Activated T-helper 9 cell treated with anti-CD3 and anti-CD28 coated beads, Interleukin-2, amount 50 U/mL, for 16 hours (primary cell): ENCODE measurements at places on chromosomes 5 and 9.

DNA sequence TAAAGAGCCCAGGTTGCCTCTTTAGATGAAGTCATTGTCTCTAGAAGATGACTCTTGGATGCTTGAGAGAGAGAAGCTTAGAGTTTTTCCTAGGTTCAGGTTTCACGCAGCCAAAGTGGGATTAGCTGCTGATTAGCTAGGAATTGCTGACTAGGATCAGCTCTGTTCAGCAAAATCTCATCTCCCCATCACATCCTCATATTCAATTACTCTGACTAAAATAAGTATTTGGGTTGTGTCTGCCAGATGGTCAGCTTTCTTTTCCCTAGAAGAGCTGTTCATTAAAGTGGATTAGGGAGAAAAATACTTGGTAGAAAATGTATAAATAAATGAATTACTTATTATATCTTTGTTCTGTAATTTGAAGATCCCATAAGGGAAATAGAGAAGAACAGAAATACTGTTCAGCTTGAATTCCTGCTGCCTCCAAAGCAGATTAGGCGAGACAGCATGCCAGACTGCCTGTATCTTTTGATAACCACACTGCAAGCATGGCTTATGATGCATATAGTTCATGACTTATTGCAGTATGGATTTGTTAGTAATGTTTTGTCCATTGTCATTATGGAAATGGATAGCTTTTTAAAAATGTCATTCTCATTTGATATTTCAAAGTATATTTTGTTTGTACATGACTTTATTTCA is 184.8 kb upstream of the CD180 start:
- no peak for DNase-seq

DNA sequence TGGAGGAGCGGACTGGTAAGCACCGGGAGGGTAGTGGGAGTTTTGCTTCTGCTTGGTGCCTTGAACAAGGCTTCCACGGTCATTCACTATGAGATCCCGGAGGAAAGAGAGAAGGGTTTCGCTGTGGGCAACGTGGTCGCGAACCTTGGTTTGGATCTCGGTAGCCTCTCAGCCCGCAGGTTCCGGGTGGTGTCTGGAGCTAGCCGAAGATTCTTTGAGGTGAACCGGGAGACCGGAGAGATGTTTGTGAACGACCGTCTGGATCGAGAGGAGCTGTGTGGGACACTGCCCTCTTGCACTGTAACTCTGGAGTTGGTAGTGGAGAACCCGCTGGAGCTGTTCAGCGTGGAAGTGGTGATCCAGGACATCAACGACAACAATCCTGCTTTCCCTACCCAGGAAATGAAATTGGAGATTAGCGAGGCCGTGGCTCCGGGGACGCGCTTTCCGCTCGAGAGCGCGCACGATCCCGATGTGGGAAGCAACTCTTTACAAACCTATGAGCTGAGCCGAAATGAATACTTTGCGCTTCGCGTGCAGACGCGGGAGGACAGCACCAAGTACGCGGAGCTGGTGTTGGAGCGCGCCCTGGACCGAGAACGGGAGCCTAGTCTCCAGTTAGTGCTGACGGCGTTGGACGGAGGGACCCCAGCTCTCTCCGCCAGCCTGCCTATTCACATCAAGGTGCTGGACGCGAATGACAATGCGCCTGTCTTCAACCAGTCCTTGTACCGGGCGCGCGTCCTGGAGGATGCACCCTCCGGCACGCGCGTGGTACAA is 556 bp downstream of the PCDHGC3 start:
- DNase-seq, result no peak

DNA sequence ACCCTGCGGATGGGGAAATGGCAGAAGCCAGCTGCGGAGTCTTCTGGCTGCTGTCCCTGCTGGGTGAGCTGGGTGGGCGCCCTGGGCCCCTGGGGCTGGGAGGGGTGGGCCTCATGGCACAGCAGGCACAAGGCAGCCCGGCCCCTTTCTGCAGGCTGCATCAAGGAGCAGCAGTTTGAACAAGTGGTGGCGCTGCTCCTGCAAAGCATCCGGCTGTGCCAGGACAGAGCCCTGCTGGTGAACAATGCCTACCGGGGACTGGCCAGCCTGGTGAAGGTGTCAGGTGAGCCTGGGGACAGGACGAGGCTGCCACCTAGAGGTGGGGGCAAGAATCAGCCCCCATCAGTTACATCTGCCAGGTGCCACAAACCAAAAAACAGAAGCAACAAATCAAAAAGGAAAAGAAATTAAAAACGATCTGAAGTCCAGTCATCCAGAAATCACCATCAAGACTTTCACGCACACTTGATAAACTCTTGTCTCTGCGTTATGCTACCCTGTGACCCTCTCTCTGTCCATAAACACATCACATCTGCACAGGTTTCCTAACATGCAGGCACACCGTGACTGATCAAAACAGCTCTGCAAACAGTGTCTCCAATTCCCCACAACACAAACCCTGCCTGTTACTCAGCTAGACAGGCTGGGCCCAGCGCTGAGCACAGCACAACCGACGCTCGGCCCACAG is 13.9 kb downstream of the REXO4 start:
- peak; percentile 43 for DNase-seq

DNA sequence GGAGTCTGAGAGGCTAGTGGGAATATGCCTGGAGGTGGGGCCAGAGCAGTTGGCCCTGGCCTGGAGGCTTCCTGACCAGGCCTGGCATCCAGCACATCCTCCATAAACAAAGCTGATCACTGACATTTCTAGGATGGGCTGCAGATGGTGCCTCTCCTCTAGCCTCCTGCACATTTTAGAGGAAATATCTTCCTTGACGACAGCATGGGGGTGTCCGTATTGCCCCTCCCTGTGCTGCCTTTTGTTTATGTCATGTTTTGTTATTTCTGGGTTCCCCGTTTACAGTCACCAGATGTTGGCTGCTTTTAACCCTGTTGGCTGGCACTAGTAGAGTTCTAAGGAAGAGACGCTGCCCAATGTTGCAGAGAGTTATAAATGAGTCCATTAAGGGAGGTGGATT is 148.5 kb downstream of the PHF2 start:
- DNase-seq, result no peak

DNA sequence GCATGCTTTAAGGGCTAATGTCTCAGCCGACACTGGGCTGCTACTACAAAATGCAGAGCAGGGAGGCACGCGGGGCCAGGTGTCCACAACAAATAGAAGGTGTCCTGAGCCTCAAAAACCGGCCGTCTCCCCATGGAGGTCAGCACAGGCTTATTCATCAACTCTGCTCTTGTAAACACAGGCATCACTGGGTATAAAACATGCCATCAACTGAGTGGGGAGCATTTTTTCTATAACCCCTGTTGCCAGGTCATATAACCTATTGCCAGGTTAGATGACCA is 271.6 kb downstream of the AUH start:
- DNase-seq, result no peak

- DNase-seq, result no peak
Measured at GRCh38 chr5:137022725-137023124, 476.4 kb downstream of the SPOCK1 start.

DNA sequence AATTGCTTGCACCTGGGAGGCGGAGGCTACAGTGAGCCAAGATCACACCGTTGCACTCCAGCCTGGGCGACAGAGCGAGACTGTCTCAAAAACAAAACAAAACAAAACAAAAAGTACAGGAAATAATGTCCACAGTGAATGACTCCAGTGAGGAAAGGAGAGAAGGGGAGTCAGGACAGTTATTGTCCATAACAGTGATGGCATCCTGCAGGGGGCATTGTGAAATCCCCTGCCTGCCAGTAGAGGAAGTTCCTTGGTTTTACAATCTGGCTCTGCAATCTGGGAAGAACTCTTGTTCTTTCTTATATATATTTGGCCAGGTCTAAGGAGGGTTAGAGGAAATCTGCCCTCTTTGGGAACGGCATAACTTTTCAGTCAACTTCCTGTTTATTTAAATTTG is 8.2 kb downstream of the SH3GL2 start:
- no peak for DNase-seq

- DNase-seq, result peak; percentile 95
Measured at GRCh38 chr9:34646211-34647083, at the start of gene GALT. GALT (plus strand) TSS chr9:34646675; CDS start chr9:34646705, 30 bp downstream.

DNA sequence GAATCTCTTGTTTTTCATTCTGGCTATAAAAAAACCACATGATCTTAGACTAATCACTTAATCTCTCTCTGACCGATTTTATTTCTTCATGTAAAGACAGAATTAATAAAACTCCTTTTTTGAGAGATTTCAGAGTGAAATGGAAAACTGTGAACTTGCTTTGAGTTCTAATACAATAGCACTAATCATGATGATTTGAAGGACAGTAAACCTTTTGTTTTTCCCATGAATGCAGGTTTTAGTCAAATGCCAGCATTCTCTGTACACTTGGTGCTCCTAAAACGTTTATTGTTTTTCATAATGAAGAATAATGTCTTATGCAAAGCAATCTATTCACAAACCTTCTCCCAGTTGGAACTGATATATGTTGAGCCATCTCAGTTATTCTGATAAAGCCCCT is 86.8 kb downstream of the SLC24A2 start:
- DNase-seq, result no peak

DNA sequence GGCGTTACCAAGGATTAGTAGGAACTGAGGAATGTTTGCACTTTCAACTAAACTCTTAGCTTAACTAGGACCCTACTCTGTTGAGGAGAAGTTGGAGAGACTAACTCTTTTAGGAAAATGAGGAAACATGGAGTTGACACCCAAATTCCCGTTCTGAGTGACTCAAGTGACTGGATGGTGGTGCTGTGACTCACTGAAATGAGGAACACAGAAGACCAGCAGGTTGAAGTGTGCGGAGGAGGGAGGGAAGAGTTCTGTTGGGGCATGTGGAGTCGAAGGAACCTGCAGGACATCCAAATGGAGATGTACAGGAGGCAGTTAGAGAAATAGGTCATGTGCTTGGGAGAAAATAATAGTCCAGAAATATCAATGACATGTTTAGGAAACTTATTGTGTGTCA is 8.2 kb downstream of the HEXB start:
- no peak for DNase-seq

- DNase-seq, result no peak
Measured at GRCh38 chr5:93385655-93386054, 195.4 kb downstream of the NR2F1-AS1 start.

- no peak for DNase-seq
Measured at GRCh38 chr5:105508519-105508918, 1945.9 kb upstream of the NUDT12 start.

DNA sequence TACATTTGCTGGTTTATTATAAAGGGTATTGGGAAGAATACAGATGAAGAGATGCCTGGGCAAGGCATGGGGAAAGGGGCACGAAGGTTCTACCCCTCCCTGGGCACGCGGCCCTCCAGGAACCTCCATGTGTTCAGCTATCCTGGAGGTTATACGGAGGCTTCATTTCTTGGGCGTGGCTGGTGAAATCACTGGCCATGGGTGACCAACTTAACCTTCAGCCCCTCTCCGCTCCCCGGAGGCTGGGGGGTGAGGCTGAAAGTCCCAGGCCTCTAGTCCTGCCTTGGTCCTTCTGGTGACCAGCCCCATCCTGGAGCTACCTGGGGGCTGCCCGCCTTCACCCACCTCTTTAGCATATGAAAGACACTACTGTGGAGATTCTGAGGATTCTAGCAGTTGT is 17.0 kb upstream of the RNF130 start:
- DNase-seq, result no peak

GRCh38 chr9:128226412-128226801 is 23.2 kb downstream of the DNM1 start:
- no peak for DNase-seq

GRCh38 chr5:157345485-157345884 is 79.6 kb downstream of the CYFIP2 start:
- no peak for DNase-seq

GRCh38 chr9:2723376-2724065 is 6.2 kb downstream of the KCNV2 start:
- no peak for DNase-seq
